Amygdala (tissue), 56 donors: ENCODE measurements at places on chromosomes 1 and 21.
A peak's percentile ranks its signal among the peaks of the same experiment; 100 is the strongest.

- DNase-seq = no peak
Measured at GRCh38 chr21:46457801-46458314, 833 bp upstream of the DIP2A start.

DNA sequence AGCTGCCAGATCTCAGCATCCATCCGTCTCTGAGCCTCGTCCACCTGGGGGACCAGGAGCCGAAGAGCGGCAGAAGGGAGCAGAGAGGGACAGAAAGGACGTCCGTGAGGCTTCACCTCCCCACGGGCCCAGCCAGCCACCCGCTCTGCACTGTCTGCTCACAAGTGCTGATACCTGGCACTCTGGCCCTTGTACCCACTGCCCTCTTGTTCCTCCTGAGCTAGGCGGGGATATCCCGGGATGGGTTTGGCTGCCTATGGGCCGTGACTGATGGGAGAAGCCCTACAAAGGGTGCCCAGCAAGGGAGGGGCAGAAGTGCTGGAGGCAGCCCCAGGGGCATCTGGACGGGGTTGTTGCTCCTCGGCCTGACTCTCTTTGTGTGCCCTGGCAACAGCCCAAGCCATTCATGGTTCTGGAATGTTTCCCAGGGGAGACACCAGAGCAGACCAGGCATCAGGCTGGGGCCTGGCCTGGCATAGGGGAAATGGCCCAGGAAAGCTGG is 57.6 kb downstream of the LDLRAD2 start:
- DNase-seq = peak; percentile 42

GRCh38 chr1:150832597-150832996 is 24.5 kb upstream of the CTSK start:
- no peak for DNase-seq

GRCh38 chr1:103129255-103129654 is 20.9 kb upstream of the COL11A1 start:
- no peak for DNase-seq

DNA sequence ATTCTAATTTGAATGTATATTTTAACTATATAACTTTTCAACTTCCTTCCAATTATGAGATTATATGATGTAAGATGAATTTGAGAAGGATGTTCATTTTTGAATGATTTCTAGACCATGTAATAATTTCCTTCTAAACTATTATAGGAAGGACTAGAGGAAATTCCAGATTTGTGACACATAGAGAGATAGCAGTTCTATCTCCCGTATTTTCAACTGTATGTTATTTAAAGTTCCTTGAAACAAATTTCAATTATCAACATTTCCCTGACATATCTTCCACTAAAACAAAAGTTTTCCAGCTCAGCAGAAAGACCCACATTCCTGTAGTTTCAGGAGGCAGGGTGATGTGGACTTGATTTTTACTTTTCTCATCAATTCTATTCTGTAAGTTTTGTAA is 396.7 kb upstream of the C1orf87 start:
- DNase-seq = no peak

DNA sequence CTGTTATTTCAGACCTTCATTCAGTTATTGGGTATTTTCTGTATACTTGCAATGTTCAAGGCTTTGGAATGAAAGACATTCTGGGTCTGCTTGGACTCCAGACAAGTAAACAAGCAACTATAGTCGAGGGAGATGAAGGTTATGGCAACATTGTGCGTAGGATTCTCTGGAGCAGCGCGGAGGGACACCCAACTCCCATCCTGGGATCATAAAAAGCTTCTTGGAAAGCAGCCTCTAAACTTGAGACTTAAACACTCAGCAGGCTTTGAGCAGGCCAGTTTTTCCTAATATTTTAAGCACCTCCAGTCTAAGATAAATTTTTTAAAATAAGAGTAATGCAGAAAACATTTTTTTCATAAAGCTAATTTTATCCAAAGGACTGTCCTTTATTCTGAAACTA is 7.6 kb upstream of the LYST start:
- DNase-seq = no peak
